ENCODE measurements at places on chromosomes 3 and 15.

DNA sequence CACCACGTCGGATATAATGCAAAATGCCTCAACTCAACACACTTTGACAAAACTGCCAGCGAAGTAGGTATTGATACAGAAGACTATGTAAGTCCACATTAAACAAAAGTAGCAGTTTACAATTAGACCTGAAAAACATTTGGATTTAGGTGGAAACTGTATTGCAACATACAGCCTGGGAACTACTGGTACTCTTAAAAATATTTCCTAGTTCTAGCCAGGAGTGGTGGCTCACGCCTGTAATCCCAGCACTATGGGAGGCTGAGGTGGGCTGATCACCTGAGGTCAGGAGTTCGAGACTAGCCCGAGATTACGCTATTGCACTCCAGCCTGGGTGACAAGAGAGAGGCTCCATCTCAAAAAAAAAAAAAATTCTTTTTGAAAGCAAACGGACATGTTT lies 246.2 kb downstream of the ZBTB20 start:
- DNase-seq: no peak

GRCh38 chr3:47870156-47870555 lies 67.2 kb downstream of the DHX30 start:
- DNase-seq: no peak

DNA sequence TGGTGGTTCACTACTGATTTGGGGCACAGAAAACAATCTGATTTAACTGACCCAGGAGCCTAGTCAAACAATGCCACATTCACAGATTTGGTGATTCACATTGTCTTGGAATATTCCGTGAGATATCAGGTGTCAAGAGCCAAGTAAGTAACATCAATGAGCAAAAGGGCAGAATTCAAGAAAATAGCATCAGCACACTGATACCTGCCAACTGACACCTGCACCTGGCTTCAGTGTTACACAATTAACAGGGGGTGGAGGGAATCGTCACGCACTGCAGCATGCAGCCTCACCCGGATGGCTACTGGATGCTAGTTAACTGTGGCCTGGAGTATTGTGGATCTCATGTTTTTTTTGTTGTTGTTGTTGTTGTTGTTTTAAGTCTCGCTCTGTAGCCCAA lies 17.6 kb downstream of the CCNL1 start:
- peak; percentile 42 for DNase-seq

DNA sequence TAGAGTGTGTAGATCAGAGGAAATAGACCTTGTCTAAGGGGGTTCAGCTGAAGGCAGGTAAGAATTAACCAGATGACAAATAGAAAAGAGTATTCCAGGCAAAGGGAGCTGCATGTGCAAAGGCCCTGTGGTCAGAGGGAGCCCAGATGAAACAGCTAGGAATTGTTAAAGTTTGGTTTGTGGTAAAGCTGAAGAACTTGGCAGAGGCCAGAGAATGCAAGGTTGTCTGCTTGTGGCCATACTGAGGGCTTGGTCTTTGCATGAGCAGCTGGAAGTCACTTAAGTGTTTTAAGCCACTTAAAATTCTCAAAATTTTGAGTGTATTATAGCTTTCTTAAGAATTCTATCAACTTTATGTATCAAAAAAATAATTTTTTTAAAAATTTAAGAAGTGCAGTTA lies 116.5 kb downstream of the NEK10 start:
- no peak for DNase-seq

DNA sequence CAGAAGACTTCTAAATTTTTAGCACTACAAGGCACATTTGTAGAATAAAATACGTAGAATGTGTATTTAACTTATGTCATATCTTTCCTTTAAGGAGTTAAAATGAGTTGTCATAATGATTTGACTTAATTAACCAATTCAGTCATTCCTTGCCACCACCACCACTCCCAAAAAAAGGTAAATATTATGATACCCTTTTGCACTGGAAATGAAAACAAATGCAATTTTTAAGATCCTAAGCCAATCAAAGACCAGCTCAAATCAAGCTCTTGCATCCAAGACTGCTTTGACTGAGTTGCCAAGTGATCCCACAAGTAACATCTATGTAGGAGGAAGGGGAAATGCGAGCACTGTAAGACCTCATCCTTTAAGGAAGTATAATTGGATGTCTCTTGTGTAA lies 426.6 kb upstream of the ATP11B start:
- DNase-seq: no peak

DNA sequence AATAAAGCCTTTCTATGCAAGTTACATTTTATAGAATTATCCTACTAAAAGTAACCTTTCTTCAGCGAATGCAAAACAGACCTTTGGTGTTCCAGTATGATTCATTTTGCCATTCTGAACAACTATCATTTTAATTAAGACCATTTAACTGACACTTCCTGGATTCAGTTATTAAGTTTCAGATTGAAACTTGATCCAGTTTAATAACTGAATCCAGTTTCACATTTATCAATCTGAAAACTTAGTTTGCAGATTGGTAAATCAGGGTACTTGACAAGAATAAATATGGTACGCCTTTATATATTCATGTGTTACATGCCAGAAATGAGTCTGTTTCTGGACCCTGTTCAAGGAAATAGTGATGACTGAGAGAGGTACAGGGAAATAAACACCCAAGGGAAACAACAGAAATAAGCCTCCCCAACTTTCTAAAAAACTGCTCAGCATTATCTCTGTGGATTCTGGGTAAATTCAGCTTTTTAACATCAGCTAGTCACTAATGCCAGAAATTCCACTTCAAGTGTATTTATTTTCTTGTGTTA lies 23.3 kb upstream of the NFKBIZ start:
- no peak for DNase-seq

GRCh38 chr15:84734794-84735479 lies 13.5 kb upstream of the ZNF592 start:
- peak; percentile 34 for DNase-seq

- DNase-seq: no peak
Measured at GRCh38 chr3:50696276-50696675, 21.5 kb downstream of the DOCK3 start.

DNA sequence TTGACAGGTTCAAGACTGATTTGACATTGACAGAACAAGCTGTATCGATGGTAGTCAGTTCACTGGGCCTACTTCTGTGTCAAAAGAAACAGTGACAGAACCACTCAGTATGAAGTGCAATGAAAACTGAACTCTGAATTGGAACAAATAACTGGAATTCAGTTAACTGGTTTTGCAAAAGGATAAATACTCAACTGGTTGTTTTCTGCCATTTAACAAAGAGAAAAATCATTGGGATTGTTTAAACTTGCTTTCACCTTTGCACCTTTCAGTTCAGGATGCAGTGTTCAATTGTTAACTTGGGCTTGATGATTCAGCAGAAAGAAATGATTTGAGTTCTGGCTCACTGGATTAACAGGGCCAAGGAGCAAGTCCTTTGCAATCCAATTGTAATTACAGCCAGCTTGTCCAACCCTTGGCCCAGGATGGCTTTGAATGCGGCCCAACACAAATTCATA lies 4.9 kb downstream of the BTD start:
- no peak for DNase-seq

DNA sequence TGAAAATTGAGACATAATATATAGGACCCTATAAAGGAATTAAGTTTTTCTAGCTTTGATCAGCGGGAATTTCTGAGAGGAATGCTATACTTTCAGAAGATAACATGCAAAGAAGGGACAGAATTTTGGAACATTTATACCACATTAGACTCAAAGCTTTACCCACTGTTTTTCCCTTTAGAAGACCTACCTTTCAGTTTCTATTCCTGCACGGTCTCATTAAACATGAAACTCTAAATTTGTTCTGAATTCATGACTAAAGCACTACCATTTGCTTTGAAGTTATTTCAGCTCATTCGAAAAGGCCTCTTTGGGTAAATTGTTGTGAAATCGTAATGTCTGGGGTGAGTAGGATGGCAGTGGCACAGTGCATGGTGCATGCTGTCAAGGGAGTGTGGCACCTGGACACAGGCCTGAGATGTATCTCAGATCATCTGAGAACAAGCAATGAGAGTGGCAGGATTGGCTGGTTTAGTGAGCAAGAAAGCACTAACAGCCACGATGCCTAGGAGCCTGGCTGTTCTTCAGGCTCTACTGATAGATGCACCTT lies 42.5 kb downstream of the CHCHD4 start:
- no peak for DNase-seq

GRCh38 chr15:87591582-87591981 lies 665.0 kb downstream of the NTRK3 start:
- DNase-seq: no peak

- no peak for DNase-seq
Measured at GRCh38 chr3:78496501-78496900, 1271.3 kb downstream of the ROBO1 start.

- DNase-seq: no peak
Measured at GRCh38 chr3:189632242-189632641, 1.1 kb downstream of the TP63 start.
